Activated CD4-positive, alpha-beta T cell treated with anti-CD3 and anti-CD28 coated beads, Interleukin-2, amount 50 U/mL, for 1 hour (primary cell): ENCODE measurements at places on chromosomes 2 and 18.

GRCh38 chr2:33177627-33178026 lies 230.9 kb downstream of the LTBP1 start:
- no peak for DNase-seq

DNA sequence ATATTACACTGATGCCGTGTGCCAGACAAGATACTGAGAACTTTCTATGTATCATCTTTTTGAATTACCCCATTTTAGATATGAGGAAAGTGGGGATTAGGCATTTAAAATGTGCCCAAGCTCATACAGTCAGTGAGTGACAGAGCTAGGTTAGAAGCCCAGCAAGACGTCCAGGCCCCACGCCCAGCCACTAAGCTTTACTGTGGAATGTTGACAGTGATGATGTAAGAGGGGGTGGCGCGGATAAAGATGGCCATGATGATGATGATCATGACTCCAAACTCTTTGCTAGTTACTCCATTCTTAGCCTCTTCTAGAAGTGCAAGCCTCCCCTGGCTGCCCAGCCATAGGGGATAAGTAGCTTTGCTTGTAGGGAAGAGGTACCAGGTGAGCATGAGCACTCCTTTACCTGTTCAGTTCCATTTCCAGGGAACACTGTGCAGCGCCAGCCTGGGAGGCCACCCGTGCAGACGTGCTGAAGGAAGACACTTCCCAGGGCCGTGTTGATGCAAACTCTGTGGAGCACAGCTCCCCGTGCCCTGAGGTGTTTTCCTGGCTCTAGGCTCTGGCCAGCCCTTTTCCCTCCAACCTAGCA lies 65.5 kb downstream of the BCL2L11 start:
- DNase-seq = no peak

DNA sequence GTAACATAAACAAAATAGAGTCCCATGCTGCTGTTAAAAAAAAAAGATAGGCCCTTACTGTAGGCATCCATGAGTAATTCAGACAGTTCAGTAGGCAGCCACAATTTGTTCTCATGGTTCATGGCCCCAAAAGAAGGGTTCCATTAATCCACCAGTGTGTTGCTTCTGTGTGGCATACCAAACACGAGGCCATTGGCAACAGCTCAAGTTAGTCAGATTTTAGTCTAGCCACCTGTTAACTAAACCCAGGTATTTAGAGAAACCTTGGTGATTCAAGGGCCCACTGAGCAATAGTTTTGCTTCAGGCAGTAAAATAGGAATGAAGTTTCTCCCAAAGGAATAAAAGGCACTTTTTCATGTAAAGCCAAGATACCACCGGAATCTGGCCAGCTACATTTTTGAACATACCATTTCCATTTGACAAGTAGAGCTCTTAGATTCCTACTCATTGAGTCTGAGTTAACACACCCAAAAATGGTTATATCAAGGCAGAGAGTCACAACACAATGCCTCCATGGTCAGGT lies 80.1 kb upstream of the SRD5A2 start:
- no peak for DNase-seq

- no peak for DNase-seq
Measured at GRCh38 chr2:42922790-42923579, 130.6 kb upstream of the HAAO start.

GRCh38 chr2:60517446-60517845 lies 36.0 kb downstream of the BCL11A start:
- no peak for DNase-seq

DNA sequence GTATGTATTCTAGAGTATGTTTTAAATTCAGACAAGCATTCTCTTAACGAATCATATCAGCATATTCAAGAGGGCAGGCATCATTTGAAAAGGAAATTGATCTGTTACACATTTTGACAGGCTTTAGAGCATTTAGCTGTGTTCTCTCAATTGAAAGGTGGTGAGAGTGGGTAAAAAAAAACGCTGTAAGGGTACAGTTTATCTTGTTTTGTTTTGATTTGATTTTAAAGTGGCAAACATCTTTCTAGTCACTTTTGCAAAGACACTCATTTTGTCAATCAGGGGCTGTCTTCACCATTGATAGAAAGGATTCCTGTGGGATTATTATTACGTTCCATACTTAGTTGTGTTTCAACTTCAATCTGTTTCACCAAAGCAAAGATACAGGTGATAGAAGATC lies 2.2 kb downstream of the CDH19 start:
- DNase-seq = no peak

DNA sequence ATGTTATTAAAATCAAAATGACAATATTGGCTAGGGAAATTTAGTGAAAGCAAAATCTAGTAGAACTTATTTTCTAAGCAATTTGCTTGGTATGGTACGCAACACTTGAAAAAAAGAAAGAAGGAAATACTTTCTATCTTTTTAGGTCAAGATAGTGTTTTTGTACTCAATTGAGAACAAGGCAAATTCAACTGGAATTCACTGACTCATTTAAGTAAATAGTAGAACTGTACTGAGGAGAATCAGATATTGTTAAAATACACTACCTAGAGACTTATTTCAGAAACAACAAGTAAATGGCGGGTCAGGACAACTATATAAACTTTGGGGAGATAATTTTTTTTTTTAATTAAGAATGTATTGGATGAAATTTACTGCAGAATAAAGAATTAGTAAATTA lies 18.9 kb downstream of the ZRANB3 start:
- no peak for DNase-seq

- no peak for DNase-seq
Measured at GRCh38 chr2:97953853-97954252, 41.9 kb downstream of the TMEM131 start.

DNA sequence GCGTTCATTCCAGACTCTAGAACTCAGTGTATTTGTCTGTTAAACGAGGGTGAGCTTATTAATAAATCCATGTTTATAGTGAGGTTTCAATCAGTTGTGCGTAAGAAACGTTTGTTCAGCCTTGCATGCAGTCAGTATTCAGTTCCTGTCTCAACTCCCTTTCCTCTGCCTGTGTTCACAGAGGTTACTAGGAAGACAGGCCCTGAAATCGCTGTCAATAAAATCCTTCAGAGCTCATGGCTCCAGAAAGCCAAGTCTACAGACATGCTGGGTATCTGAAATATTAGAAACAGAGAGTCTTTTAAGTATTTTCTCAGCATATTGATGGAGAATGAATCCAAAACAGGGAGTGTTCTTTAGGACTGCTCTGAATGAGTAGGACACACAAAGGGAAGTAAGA lies 75.4 kb downstream of the KLF7 start:
- no peak for DNase-seq

DNA sequence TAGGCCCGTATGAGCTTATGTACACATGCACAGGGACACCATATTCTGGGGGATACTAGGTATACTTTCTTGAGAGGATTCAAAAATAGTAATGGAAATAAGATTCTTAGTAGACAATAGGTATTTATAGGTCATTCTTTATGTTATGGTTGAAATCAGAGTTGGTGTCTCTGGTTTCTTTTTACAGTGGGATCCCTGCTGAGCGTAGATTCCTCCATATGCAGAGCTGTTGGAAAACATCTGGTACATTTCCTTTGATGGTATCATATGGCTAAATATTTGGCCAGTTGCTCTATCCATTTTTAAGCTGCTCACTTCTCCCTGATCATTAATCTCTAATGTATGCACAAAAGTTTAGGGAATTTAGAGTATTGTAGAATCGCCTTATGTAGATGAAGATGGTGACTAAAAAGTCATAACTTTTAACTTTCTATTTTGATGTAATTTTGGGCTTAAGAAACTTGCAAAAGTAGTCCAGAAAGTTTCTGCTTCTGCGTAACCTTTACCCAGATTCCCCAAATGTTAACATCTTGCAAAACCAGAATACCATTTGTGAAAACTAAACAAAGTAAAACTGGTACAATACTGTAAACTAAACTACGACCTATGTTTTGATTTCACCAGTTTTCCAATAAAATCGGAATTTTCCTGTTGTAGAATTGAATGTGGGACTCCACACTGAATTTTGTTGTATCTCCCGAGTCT lies 5.4 kb downstream of the ARHGAP28 start:
- DNase-seq = no peak

GRCh38 chr2:216350214-216350791 lies 22.0 kb downstream of the MARCHF4 start:
- peak; percentile 3 for DNase-seq

DNA sequence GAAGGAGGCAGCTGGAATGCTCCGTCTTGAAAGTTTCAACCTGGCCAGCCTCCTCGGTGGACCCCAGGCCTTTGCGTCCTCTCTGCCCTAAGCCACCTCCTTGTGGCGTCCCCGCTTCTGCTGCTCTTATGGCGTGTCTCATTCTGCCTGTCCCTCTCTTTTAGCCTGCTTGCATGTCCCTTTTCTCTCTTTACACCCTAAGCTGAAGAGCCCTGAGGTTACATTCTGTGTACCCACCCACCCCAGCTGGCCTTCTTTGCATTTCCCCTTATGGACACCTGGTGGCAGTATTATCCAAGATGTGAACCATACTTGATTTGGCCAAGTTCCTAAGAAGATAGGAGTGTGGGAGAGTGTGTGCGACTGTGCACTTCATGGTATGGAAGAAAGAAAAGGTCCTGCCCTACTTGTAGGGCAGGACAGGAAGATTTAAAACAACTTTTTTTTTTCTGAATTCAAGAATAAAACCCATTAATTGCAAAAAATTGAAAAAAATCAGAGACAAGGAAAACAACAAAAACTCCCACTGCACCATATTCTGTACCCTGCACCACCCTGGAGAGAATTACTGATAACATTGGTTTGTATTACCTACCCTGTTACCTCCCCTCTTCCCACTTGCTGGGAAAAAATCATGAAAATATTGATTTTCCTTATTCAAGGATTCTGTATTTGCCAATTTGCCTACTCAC lies 77.4 kb downstream of the DYSF start:
- no peak for DNase-seq

- no peak for DNase-seq
Measured at GRCh38 chr2:160499865-160500264, 6.3 kb upstream of the RBMS1 start.

GRCh38 chr2:176112375-176113302 lies 3.9 kb upstream of the HOXD10 start:
- DNase-seq = no peak

GRCh38 chr2:226030788-226031646 lies 631.5 kb downstream of the NYAP2 start:
- no peak for DNase-seq

DNA sequence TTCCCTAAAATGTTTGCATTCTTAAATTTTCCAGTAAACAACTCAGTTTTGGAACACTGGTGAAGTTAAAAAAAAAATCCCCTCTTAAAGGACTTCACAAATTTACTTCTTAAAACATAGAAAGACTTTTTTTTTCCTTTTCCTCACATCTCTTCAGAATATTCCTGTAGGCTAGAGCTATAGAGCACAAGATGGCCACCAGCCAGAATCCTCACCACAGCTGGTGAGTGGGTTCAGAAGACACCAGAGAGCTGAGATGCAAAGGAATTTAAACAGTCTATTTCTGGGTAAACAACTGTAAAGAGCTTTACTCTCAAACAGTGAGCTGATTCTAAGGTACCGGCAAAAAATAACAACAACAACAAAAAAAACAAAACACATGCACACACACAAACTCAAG lies 252.8 kb downstream of the LRP1B start:
- no peak for DNase-seq

DNA sequence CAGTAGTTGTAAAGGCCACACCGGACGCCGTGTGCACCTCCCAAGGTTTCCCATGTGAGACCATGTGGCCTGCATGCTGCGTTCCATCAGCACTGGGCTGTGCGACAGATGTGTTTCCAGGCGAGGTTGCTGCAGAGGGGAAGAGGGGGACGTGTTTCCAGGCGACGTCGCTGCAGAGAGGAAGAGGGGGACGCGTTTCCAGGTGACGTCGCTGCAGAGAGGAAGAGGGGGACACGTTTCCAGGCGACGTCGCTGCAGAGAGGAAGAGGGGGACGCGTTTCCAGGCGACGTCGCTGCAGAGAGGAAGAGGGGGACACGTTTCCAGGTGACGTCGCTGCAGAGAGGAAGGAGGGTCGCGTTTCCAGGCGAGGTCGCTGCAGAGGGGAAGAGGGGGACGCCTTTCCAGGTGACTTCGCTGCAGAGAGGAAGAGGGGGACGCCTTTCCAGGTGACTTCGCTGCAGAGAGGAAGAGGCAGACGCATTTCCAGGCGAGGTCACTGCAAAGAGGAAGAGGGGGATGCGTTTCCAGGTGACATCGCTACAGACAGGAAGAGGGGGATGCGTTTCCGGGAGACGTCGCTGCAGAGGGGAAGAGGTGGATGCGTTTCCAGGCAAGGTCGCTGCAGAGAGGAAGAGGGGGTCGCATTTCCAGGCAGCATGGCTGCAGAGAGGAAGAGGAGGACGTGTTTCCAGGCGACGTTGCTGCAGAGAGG lies 24.5 kb downstream of the NFATC1 start:
- DNase-seq = no peak

- no peak for DNase-seq
Measured at GRCh38 chr2:95323347-95324155, 26.4 kb downstream of the KCNIP3 start.

DNA sequence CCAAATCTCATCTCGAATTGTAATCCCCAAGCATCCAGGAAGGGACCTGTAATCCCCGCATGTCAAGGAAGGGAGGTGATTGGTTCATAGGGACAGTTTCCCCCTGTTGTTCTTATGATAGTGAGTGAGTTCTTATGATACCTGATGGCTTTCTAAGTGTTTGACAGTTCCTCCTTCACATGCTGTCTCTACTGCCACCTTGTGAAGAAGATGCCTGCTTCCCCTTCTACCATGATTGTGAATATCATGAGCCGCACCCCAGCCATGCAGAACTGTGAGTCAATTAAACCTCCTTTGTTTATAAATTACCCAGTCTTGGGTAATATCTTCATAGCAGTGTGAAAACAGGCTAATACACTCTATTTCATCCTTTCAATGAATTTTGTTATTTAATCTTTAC lies 446.7 kb downstream of the RNF144A start:
- DNase-seq = no peak
